ENCODE measurements at places on chromosomes 5 and 9. TPM values are rescaled to one million over a fixed set of nuclear protein-coding genes. Genes with fewer than 3 reads are reported as not detected.

DNA sequence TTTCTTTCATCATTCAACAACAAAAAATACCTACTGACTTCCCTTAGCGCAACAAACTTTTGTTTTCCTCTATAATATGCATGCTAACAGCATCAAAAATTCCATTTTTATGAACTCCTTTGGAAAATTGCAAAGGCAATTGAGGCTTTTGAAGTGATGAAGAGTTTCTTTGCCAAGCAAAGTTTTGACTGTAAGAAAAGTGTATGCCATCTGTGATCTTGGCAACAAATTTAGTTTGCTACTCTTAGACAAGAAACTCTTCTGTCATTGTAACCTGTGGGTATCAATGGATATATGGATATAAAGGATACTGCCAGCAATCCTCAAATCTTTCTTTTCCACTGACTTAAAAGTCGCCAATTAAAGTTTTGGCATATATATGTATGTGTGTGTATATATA, 72.0 kb upstream of the GABRA1 start:
- no peak for DNase-seq

Gene KCTD16
- total RNA-seq, result not detected

DNA sequence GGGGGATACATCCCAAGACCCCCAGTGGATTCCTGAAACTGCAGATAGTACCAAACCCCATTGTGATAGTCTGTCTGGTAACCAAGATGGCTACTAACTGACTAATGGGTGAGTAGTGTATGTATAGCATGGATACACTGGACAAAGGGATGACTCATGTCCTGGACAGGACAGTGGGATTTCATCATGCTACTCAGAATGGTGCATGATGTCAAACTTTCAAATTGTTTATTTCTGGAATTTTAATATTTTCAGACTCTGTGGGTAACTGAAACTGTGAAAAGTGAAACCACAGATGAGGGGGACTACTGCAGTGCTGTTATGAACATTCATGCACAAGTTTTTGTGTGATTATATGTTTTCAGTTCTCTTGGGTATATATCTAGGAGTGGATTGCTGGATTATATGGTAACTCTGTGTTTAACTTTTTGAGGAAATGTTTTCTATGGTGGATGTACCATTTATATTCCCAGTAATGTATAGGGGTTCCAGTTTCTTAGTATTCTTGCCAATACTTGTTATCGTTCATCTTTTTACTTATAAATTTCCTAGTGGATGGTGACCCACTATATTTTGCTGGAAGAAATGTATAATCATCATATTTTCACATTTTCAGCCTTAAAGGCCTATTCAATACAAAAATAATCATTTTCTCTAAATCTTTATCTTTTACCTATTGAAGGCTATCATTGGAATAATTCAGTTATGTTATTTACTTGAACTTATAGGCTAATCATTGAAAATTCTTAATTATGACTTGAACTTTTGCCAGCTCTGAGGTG, 140.9 kb downstream of the NR3C1 start:
- DNase-seq, result no peak

DNA sequence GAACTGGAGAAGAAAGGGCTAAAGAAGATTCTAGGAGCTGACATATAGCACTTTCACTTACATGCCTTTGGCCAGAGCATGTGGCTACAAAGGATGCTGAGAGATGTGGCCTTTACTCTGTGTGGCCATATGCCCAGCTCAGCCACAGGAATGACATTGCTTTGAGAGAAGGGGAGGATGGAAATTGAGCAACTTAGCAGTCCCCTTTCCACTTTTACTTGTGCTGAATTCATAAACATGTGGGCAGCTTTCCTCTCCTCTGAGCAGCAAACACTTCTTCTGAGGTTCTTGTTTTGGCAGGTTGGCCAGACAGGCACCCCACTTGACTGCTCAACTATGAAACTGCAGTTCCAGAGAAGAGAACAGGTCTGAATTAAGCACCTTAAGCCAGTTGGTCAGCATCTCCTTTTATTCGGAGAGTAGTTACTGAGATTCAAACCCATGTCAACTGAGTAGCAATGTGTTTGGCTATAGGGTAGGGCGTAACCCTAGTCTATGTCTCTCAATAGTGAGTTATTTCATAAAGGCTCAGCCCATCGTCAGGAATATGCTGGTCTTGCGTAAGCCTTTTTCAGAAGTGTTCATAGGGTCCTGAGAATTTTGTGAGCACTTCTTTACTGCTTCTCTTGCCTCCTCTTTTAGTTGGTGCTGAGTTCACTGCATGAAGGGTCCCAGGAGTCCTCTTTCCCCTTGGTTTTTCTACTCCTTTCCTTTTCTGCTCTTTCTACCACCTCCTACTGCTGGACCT, 134.5 kb downstream of the PALM2AKAP2 start:
- no peak for DNase-seq

Gene NUTM2F
- total RNA-seq, result not detected

Gene CCDC152
- 0.70 TPM for total RNA-seq

GRCh38 chr5:112348387-112348786, 70.7 kb downstream of the EPB41L4A start:
- DNase-seq, result no peak

DNA sequence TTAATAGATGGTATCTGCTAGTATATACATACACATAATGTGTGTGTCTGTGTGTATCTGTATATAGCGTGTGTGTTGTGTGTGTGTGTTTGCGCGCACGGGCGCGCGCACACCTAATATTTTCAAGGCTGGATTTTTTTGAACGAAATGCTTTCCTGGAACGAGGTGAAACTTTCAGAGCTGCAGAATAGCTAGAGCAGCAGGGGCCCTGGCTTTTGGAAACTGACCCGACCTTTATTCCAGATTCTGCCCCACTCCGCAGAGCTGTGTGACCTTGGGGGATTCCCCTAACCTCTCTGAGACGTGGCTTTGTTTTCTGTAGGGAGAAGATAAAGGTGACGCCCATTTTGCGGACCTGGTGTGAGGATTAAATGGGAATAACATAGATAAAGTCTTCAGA, 757 bp downstream of the FXN start:
- DNase-seq, result no peak

DNA sequence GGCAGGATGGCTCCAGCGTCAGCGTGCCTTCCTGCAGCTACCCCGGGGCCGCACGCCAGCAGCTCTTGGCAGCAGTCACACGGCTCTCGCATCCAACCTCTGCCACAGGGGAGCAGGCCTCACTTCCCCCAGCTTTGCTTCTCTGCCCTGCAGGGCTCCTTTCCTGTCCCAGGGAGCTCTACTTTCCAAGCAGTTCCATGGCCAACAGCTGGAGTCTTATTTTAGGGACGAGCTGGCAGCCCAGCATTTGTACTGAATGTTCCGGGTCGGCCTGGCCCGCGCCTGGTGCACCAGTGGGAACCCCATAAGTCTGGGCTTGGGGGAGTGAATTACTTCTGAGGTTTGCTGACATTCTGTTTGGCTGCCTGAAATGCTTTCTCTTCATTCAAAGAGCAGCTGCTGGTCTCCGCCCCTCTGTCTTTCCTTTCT, 34.6 kb downstream of the GADD45G start:
- peak; percentile 54 for DNase-seq

- no peak for DNase-seq
These were observed 1696.0 kb upstream of the WWC1 start for GRCh38 chr5:166595274-166595951.

GRCh38 chr5:76379316-76379715, 23.8 kb upstream of the IQGAP2 start:
- no peak for DNase-seq

Gene PCDHGA12
- total RNA-seq, result 2.0 TPM

Gene PCDHGA9
- total RNA-seq, result 2.6 TPM

- DNase-seq, result no peak
These were observed 244.4 kb upstream of the TUT7 start for GRCh38 chr9:86598411-86599239.

Gene DAB2IP
- total RNA-seq, result 128 TPM

Gene SPATA31C1
- not detected for total RNA-seq

DNA sequence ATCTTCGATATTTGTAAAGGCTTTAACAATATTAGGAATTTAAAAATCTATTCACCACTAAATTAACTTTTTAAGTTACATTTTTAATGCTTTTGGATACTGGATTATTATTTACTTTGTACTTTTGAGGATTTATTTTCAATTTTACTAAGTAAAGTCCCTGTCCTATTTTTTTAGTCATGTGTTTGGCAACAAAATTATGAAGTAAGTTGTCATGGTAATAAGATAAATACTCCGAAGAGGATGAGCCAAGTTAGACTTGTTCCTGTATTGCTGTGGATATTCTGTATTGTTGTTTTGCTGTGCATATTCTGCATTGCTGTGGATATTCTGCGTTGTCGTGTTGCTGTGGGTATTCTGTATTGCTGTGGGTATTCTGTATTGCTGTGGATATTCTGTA, 210.1 kb downstream of the MTRR start:
- DNase-seq, result no peak

DNA sequence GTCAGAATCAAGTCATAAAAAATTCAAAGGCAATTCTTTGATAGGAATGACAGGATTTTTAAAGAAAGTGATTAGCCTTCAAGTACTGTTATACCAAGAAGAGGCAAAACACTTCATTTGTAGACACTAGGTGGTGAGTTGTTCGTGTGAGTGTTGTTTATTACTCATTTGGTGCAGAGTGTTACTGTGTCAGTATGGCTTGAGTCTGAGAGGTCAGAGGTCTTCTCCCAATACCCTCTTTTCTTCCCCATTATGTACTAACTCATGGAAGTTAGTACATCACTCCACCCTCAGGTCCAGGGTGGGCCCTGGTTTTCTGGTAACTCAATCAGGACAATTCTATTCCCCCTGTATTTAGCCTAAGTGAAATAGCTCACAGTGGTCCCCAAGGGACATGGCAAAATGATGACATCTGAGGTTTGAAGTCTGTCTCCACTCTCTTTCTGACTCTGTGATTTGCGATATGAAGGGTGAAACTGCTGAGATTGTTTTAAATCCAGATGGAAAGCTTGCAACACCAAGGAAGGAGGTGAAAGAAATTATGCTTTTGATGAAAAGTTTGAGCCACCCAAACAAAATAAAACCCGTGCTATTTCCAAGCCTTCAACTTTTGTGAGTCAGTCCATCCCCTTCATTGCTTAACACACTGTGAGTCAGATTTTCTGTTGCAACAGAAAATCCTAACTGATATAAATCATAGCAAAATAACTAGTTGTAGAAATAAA, 56.8 kb downstream of the NUDT12 start:
- no peak for DNase-seq

DNA sequence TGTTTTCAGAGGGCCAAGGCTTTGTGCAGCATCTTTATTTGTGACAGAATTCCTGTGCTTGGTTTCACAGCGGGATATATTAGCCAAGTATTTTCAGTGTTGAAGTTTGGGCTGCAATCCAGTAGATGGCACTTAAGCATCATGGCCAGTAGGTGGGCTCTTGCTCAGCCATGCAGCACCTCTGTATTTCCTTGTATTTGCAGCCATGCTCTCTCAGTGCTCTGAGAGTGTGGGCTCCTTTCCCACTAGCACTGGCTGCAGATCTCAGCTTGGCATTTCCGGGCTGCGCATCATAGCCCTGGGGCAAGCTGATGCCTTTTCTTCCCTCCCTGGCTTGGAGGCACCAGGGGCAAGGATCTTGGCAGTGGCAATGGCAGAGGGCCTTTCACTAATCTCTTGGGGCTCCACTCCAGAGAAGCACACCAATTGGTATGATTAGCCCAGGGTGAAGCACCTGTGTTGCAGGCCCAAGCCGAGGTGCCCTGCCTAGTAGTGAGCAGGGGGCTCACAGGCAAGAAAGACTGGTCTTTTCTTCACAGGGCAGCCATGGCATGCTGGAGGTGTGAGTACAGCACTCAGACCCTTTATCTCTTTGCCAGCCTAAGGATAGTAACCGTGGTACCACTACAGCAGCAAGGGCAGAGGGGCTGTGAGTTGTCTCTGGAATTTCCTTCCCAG, 48.3 kb downstream of the SLCO6A1 start:
- DNase-seq, result no peak

GRCh38 chr9:33198165-33198564, 31.0 kb upstream of the B4GALT1 start:
- no peak for DNase-seq

Gene CA9
- total RNA-seq, result 0.89 TPM

- DNase-seq, result no peak
These were observed 1649.8 kb downstream of the EFNA5 start for GRCh38 chr5:106020894-106021293.

Gene PCDHB13
- 2.0 TPM for total RNA-seq

DNA sequence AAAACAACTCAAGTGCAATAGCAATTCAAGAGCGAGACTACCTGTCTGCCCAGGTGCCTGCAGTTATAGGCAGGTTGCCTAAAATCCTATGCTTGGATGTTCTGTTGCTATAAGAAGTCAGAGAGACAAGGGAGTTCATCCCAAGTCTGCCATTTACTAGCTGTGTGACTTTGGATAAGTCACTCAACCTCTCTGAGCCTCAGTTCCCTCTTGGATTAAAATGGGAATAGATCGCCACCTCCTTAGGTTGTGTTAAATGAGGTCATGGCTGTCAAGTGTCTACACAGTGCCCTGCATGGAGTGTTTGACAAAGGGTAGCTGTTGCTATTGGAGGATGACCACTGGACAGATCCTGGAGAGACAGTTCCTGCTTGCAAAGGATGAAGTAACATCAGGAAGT, 1.3 kb upstream of the ZBTB34 start:
- no peak for DNase-seq

Gene FST
- total RNA-seq, result 4.2 TPM

DNA sequence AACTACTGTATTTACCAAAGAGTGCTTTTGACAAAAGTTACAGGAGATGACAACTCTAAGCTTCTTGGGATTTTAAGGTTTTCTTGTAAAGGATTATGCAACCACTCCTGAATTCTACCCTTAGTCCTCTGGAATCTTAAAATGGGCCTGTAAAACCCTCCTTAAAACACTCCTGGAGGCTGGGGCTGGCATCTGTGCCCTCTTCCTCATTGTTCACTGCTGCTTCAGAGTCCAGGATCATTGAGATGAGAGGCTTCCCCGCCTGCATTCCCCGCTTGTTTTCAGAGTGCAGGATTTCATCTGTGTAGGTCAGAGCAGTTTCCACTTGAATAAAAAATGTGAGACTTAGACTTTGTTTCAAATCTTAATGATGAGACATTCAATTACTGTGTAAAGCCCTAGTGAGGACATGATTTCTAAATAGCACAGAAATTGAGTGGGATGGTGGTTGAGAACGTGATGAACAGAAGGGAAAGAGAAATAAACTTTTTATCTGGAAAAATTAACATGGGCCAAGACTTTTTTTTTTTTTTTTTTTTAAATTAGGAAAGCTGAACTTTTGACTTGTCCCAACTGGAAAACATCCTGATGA, 40.4 kb downstream of the PCSK5 start:
- no peak for DNase-seq

GRCh38 chr5:122202952-122203351, 73.6 kb downstream of the ZNF474 start:
- no peak for DNase-seq

DNA sequence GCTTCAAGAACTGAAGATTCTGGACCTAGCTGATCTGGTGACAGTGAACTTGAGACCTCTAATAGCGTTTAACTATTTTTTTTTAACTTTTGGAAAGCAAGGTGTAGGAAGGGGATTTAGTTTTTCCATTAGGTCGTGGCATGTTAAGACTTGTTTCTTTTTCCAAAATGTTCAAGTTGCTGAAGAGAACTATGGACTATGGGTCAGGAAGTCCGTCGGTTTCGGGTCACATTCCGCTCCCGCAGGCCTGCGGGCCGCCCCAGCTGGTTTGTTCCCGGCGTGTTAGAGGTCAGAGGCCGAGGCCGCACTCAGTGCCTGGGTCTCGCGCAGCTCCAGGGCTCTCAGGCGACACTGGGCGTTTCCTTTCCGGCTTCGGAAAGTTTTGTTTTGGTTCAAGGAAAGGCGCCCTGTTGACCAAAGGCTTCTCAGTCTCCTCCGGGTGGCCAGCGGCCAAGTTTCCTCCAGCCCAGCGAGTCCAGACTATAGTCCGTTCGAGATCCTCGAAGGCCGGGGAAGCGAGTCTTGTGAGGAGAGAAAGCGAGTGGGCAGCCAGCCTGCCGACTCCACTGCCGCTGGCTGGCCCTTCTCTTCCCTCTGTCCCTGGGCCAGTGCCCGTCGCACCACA, 586 bp upstream of the FCHO2 start:
- peak; percentile 79 for DNase-seq
